ENCODE measurements at places on chromosomes 6 and 20. TPM values are rescaled to one million over a fixed set of nuclear protein-coding genes. Genes with fewer than 3 reads are reported as not detected.

GPR63 gene
- total RNA-seq, result 1.3 TPM

SYNDIG1 gene
- total RNA-seq, result 0.67 TPM

- DNase-seq, result peak; percentile 33
Observed at GRCh38 chr6:55069132-55069781, 105.1 kb upstream of the HCRTR2 start.

GRCh38 chr20:23396950-23397627, 24.2 kb downstream of the NAPB start:
- DNase-seq, result no peak

DNA sequence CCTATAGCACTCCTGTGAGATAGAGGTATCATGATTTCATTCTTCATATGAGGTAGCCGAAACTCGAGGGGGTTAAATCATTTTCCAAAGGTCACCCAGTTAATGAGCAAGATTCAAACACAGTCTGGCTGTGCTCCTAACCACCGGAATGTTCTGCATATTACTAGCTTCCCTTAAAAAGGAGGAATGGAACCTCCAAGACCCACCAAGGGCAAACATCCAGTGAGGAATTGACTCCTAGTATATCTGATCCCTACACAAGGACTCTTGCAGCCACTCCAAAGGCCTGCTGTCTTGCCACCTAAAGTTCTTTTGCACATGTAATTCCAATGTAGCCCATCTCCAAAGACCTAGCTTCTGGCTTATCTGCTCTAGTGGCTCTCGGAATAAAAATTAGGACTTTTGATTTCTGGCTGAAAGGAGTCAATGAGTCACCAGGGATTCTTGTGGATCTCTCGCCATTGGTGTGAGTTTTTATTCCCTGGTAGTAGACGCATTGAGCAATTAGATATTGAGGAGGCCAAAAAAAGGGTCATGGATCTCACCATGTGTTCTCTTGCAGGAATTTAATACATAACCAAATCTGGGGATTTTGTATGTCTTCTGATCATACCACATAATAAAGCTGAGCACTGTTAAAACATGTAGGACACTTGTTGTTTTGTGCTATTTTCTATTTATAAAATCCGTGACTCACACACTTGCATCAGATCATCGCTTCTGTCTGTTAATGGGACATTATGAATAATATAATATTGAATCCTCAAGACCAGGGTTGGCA, 9.1 kb downstream of the BCAS1 start:
- DNase-seq, result no peak

GRCh38 chr6:26377719-26378118, 5.2 kb upstream of the BTN2A2 start:
- DNase-seq, result no peak

Data from HT1080 (cell line).